ENCODE measurements at places on chromosomes 6 and 20.

DNA sequence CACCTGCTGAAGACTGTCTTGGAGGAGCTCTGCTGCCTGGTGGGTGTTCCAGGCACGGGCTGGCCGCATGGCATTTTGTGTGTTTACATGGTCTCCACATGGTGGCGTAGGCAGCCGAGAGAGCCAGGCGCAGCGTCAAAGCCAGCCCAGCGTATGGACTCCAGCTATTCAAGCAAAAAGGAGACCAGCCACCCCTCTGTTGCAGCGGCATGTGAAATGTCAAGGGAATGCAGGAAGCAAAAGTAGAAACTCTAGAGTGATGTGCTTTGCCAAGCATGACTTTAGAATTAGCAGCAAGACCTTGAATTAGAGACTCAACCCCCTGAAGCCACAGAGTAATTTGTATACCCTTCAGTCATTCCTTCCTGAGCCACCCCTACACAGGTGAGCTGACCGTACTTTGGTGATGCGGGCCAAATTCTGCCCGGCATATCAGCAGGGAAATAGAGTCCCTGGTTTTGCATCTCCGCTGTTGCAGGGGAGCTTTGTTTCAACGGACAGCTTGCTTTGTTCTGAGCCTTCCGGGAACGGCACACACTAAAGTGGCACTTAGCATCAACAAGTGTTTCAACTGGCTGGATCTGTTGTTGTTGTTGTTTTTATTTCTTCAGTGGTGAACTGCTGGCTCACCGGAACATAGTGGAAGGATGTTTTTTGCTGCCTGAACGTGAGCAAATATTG, 48.5 kb downstream of the FNDC1 start:
- peak; percentile 4 for DNase-seq

DNA sequence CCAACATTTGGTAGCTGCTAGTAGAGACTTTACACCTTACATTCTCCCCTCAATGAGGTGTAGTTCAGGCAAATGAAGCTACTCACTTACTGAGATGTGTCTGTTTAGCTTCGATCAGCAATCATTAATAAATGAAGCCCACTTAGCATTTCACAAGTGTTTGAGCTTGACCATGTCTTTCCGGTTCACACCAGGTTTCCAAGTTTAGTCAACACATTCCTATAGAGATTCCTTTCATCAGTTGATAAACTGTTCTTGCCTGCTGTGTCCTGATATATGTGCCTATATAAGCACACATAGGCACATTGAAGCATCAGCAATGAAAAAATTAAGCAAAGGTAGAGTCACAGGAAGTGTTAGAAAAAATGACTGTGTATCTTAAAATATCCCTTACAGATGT, 150.0 kb downstream of the BTBD3 start:
- DNase-seq, result no peak

GRCh38 chr20:62230696-62231095, 7.6 kb upstream of the OSBPL2 start:
- no peak for DNase-seq

- DNase-seq, result no peak
These were observed 145.6 kb downstream of the TASP1 start for GRCh38 chr20:13493143-13493542.

DNA sequence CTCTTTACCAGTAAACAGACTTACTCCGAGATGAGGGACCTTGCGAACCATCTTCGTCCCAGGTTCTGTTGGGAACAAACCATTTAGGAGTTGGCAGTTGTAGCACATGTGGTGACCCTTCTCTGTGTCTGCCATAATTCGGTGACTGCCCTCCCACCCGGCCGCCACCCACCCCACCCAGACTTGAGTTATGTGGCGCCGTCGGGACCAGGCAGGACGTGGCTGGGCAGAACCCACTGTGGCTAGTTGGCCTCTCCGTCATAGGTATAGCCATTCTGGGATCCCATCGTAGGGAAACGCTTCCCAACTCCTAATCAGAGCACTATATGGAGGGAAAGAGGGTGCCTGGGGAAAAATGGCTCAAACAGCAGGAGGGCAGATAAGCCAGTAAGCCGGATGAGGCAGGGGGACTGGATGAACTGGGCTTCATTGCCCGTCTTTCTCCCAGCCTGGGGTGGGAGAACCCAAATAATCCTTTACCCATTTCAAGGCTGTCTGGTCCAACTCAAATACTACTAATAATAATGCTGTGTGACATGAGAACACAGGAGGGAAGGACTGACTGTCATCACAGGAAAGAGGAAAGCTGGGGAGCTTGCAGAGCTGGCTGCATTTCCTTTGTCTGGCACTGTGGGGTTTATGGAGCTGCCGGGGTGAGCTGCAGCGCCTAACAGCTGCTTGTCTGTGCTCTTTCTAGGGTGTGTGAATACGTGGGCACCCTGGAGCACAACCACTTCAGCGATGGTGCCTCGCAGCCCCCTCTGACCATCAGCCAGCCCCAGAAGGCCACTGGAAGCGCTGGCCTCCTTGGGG, 73.0 kb upstream of the PBOV1 start:
- no peak for DNase-seq

DNA sequence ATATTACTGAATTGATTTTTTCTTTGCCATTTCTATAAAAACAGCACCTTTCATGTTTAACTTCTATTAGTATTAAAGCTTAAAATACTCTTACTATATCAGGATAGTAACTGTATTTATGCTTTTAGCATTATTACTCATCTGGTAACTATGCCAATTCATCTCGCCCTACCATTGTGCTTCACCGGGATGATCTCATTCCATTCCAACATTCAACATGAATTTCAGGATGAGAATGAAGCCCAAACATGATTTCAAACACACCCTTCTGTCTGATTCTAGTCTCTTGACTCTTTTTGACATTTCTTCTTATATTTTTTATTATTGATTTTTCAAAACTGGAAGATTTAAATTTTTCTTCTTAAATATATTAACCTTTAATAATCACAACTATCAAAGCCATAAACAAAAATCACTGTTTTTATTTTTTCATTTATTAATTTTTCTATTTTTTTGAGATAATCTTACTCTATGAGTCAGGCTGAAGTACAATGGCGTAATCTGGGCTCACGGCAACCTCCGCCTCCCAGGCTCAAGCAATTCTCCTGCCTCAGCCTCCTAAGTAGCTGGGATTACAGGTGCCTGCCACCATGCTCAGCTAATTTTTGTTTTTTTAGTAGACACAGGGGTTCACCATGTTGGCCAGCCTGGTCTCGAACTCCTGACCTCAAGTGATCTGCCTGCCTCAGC, 46.7 kb downstream of the GJA1 start:
- DNase-seq, result no peak

DNA sequence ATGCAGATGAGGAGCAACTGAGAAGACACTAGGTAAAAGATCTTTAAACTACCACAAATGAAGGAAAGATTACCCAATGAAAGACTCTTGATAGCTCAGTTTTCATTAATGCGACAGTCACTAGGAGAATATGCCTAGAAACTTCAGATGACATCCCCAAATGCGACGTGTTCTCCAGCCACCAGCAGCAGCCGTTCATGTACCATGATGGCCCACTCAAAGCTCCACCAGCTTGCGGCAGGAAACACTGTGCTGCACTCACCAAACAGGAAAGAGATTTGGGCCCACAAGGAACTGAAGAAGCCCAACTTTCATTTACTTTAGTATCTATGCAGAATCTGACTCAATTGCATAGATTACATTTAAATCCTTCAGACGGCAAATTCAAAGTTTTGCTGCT, 7.5 kb downstream of the DIDO1 start:
- no peak for DNase-seq

DNA sequence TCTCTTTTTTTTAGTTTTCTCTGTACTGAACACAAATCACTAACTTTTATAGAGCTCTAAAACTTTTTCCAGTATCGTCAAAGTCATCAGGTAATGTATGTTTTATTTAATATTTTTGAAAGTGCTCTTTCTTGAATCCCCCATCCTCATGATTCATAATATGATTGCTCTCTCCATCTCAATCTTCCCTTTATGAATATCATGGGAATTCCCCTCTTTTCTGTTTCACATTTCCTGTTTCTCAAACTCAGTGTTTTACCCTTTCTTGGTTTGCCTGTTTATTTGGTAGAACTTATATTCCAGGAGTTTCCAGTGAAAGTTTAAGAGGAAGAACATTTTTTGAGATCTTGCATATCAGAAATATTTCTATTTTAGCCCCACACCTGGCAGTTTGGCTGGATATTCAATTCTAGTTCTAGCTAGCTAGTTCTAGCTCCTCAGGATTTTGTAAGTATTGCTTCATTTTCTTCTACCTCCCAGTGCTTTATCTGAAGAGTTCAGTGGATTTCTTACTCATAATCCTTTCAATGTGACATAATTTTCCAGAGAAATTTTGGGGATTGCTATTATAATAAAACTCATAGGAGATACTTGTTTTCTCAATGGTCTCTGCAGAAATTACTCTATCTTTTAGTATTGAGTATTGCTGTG, 6.1 kb upstream of the C6orf58 start:
- DNase-seq, result no peak

Data from NCI-H748 treated with DMSO at 0.1 percent for 48 hours (cell line).